ENCODE measurements at places on chromosomes 2 and 18.

GRCh38 chr2:96427169-96427568, 78.0 kb downstream of the NEURL3 start:
- DNase-seq, result no peak

DNA sequence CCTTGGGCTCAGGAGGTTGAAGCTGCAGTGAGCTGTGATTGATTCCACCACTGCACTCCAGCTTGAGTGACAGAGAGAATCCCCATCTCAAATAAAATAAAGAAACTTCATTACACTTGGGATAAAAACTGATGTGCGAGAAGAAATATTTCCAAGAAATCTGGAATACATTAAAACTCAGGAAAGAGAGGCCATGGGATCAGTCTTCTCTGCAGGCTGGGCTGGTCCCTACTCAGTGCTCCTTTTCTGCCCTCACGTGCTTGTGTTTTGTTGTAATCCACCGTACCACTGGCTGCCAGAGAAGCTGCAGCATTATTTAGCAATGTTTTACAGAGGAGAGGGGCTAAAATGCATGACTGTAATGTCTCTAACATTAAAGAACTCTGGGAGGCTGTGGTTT, 282.0 kb downstream of the SLC8A1 start:
- DNase-seq, result no peak

GRCh38 chr18:37403100-37403781, 162.4 kb downstream of the CELF4 start:
- DNase-seq, result no peak

GRCh38 chr2:23594460-23594825, 209.5 kb downstream of the KLHL29 start:
- no peak for DNase-seq

DNA sequence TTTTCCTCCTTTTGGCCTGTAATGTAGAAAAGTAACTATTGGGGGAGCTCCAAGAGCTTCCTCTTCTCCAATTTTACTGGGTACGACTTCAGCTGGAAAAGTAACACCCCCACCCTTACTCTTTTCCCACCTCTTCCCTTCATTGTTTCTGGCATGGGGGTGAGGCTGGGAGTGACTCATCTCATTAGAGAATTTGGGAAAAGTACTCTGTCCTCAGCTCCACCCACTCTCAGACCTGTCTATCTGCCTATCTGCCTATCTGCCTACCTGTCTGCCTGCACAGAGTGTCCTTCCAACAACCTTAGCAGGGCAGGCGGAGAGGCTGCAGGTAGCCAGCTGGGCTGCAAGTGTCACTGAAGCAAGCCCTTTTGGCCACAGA, 93.6 kb downstream of the EPHA4 start:
- DNase-seq, result no peak

DNA sequence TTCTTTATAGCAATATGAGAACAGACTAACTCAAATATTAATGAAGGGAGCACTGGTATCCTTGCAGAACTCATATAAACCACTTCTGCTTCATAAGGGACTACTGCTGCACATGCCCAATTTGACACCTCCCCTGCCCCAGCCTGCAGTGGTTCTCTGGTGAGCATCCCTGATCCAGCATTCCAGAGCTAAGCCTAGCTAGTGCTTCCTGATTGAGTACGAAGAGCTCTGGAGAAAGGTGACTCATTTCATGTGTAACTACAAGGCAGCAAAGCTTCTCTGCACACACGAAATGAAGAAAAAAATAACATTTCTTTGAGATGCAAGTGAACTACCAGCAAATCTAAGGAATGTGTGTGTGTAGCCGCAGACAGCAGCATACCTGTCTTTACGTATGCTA, 22.8 kb upstream of the ADNP2 start:
- no peak for DNase-seq

DNA sequence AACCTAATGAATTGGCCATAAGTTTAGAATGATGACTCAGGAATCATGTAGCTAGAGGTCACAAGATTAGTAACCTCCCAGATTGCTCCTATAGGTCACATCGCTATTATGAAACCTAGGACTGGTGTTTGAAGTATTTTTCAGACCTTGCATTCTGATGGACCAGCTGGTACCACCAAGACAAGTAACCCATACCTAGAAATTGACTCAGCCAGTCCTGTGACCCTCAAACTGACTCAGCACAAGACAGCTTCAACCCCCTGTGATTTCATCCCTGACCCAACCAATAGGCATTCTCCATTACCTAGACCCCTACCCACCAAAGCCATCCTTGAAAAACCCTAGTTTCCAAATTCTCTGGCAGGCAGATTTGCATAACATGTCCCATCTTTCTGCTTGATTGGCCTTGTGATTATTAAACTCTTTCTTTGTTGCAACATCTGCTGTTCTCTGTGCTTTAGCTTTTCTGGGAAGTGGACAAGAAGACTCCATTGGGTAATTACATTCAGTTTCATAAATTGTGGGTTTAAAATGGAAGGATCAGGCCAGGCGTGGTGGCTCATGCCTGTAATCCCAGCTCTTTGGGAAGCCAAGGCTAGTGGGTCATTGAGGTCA, 254.9 kb downstream of the IRS1 start:
- no peak for DNase-seq

DNA sequence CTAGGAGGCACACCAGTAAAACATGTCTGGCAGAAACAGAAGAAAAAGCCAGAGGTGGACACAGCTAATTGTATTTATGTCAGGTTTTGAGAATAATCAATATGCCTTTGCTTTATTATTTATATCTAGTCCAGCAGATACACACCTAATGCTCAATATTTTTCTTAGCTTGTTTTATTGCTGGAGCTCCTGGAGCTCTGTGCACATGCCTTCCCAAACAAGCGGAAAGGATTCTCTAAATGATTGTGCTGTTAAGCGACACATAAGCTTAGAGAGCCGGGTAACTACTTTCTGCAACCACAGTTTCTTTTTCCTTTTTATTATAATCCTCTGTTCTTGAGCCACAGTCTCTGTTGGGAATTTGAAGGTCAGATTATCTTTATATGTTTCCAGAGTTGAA, 177.3 kb upstream of the ST6GAL2 start:
- no peak for DNase-seq

DNA sequence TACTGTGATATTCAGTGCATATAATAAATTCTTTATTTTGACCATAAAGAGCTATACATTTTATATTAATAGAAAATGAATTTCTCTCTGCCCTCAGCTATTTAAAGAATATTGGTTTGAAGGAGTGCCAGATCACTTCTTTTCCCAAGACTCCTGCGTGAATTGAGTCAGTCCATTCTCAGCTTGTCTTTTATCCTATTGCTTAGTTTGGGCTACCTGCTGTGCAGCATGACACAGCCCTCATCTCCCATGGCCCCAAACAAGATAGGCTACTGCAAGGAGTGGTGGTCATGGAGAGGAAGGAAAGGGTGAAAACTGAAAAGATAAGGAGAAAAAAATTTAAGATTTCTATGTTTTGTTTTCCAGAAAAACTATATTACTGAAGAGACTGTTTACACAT, 10.1 kb upstream of the FBXO11 start:
- DNase-seq, result no peak

- DNase-seq, result no peak
Measured at GRCh38 chr2:48126162-48126561, 219.9 kb upstream of the FBXO11 start.

GRCh38 chr2:78304678-78305077, 720.8 kb upstream of the REG3G start:
- no peak for DNase-seq

GRCh38 chr2:70670202-70670601, 97.8 kb downstream of the ADD2 start:
- no peak for DNase-seq

DNA sequence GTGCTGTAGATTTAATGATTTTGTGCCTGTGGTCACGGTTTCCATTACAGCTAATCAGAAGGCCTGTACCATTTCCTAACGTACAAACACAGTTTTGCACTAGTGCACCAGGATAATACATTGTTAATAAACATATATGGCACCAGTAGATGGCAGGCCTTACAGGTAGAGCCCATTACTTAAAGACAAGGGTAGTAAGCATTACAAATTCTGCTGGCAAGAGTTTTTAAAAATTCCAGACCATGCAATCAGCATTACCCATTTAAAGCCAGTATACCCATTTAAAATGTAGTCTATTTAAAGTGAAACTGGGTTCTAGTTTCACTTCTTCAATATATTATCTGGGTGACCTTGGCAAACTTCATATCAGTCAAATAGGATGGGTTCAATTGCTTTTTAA, 224.2 kb downstream of the NUP35 start:
- no peak for DNase-seq

GRCh38 chr18:46772357-46772756, 15.5 kb upstream of the ST8SIA5 start:
- no peak for DNase-seq

- no peak for DNase-seq
Measured at GRCh38 chr2:215743066-215743465, 270.3 kb downstream of the MREG start.

DNA sequence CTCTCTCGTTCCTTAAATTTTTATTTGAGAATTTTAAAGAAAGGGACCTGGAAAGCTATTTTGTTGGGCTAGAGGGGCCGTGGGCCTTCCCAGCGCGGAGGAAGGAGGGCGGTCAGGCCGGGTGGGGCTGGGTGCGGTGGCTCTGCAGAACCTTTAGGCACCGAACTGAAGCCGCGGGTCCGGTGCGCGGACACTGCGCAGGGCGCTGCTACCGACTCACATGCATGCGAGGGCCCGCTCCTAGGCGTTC, 1.6 kb upstream of the TWIST2 start:
- DNase-seq, result no peak

- no peak for DNase-seq
Measured at GRCh38 chr2:191081411-191082155, 67.6 kb upstream of the STAT1 start.

DNA sequence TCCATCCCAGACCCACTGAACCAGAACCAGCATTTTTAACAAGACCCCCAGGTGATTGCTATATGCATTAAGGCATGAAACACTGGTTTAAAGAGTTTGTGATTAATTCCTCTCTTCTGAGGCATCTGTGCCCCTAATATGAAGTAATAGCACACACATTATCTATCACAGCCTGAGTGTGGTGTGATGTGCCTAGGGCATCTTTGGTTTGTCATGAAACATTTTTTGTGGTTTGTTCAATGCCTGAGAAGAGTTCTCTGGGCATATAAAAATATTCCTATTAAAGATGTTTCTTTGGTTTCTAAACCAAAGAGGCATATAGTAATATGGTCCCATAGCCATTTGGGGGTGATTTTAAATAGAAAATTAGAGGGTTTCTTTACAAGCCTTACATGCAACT, 221.7 kb upstream of the SPOPL start:
- DNase-seq, result no peak

GRCh38 chr2:206920310-206920709, 19.0 kb upstream of the CPO start:
- no peak for DNase-seq

DNA sequence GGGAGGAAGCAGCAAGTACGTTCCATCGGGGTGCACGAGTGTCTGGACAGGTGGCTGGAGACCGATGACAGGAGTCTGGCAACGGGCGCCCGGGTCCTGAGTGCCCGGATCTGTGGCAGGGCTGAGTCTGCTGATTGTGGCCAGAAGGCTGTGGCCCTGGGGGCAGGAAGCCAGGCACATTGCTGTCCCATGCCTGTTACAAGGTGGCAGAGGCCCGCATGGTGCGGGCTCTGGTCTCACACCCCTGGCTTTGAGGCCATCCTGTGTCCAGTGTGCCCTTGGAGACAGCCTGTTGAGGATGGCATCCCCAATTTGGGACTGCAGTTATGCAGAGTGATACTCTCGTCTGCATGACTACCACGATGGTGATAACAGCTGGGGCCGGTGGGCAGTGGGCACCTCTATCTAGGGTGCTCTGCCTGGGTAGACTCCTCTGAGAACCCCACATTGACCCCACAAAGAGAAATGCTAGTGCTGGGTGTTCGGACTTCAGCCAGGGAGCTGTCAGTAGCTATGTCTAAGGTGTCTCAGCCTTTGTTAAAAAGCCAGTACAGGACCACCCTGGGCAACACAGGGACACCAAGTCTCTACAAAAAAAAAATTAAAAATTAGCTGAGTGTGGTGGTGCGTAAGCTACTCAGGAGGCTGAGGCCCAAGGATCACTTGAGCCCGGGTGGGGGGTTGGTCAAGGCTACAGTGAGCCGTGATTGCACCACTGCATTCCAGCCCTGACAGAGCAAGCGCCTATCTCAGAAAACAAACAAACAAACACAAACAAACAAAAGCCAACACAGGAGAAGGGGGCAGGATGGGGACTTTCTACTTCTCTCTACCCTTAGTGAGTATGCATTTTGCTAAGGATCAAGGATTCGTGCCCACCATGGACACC, 88.3 kb downstream of the RHOB start:
- DNase-seq, result no peak

Data from CD4-positive, alpha-beta T cell treated with Interleukin-4 for 4 hours (primary cell).